Activated CD4-positive, alpha-beta T cell treated with anti-CD3 and anti-CD28 coated beads for 1 hour (primary cell): ENCODE measurements at places on chromosomes 3 and 15.
A peak's percentile ranks its signal among the peaks of the same experiment; 100 is the strongest.

GRCh38 chr3:43334976-43335375, 48.6 kb downstream of the SNRK start:
- DNase-seq = no peak

DNA sequence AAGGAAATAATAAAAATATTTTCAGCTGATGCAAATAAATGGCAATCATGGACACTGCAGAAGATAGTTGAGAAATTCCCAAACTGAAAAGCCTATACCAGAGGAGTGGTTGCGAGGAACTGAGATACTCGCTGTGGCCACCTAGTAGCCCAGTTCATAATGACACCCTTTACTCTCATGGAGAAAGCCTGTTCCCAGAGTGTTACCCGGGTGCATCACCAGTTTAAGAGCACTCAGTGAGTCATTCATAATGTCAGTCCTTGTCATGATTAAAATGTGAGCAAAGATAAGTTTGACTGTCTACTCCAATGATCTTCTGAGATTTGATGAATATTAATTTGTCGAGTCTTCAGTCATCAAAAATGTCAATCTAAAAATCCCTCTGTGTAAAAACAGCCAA, 138.4 kb upstream of the LRRC3B start:
- no peak for DNase-seq

DNA sequence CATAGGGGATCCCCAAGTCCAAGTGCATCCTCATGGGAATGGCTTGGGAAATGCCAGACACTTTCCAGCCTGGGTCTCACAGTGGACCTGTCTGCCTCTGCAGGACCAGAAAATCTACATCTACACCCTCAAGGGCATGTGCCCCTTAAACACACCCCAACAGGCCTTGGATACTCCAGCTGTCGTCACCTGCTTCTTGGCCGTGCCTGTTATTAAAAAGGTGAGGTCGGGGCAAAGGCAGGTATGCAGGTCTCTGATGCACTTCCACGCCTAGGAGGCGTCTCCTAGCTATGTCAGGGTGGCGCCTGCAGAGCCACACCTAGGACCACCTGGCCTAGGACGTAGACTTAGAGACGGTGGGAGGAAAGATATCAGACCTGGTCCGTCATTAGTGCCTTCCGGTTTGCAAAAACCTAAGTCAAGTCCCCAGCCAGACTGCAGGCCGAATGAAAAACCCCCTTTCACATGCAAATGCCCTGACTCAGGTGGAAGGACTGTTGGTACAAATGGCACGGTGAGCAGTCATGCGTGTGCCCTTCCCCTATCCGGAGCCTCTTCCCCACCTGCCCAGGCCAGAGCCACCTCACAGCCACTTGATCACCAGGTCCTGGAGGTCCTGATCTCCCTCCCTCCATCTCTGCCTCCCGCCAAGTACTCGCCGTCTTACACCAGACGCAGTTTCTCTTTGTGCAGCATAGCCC, 143.5 kb downstream of the LRRK1 start:
- no peak for DNase-seq

- DNase-seq = no peak
Measured at GRCh38 chr3:53500165-53500777, 5.9 kb downstream of the CACNA1D start.

DNA sequence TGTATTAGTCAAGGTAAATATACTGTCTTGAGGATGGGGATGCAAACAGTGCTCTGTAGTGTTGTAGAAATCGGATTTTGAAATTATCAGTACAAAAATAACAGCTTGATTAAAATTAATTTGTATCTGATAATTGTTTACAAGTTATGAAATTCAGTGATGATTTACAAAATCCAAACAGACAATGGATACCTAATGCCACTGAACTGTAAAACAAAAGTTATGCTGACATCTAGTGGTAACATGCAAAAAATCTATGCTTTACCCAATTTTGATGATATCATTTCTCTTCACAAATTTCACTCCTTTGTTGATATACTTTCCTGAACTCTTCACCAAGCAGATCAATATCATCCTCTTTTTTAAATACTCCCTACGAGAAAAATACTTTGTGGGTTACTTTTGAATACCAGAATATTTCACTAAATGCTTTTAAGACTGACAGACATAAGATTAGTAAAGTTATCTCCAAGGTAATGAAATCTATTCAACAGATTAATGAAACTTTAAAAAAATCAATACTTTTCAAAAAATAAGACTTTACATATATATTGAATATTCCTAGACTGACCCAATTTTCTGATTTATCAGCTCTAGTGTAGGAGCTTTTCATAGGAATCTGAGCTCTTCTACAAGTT, 36.0 kb downstream of the MNS1 start:
- no peak for DNase-seq

- no peak for DNase-seq
Measured at GRCh38 chr3:70069557-70069956, 70.0 kb downstream of the SAMMSON start.

GRCh38 chr3:160001850-160002623, 13.4 kb downstream of the IL12A start:
- no peak for DNase-seq

- DNase-seq = no peak
Measured at GRCh38 chr3:109994853-109995252, 657.5 kb upstream of the DPPA4 start.

- DNase-seq = no peak
Measured at GRCh38 chr3:15159501-15160136, 46.4 kb upstream of the CAPN7 start.

DNA sequence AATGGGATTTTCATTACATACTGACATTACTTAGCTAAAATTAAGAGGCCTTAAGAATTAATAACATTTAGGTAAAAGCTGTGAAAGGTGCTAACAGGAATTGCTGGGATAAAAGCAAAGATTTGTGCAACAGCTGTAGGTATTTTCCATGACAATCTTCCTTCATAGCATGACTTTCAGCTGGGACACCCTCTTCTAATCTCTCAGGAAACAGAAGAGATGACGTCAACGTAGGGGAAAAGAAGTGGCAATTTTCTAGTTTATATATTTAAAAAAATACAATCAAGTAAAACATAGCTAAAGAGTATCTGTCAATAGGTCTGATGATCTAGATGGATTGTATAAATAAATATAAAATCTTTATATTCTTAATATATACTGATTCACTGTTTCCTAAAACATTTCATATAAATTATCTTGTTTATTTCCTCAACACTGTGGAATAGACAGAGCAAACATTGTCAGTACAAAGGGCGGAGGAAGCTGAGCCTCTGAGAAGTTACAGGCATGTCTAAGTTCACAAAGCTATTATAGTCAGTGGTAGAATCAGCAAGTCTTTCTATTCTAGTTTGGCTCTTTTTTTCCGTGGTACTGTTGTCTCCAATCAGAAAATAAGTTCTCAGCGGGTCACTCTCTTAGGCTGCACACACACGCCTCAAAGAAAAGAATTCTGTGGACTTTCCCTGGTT, 217.0 kb downstream of the P3H2 start:
- no peak for DNase-seq

DNA sequence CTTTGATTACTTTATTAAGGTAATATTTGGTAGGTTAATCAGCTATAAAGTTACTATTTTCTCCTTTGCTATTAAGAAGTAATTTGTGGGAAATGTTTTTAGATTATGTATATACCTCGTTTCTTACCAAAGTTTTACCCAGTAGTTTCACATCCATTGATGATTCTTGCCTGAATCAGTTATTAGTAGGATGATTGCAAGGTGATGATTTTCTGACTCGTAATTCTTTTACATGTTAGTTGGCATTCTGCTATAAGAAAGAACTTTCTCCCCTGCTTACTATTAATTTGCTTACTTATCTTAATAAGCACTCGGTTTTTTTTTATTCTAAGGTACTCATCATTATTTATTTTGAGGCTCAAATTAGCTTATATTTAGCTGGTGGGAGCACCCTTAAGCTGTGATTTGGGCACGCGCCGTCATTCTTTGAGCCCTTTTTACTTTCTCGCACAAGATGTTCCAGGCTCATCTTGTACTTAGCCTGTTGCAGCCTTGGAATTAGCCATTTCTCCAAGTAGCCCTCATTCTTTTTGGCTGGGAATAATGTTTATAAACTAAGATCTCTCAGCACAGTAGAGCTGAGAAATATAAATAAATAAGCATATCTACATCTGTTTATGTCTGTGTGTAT, 15.3 kb downstream of the USP3 start:
- DNase-seq = no peak

GRCh38 chr15:59205839-59206622, 612 bp upstream of the LDHAL6B start:
- DNase-seq = no peak

GRCh38 chr3:128854475-128854874, 24.9 kb upstream of the ACAD9 start:
- DNase-seq = no peak

- DNase-seq = no peak
Measured at GRCh38 chr15:59958288-59958687, 45.8 kb upstream of the FOXB1 start.

GRCh38 chr3:175502155-175502554, 643.0 kb downstream of the NAALADL2 start:
- no peak for DNase-seq

- DNase-seq = no peak
Measured at GRCh38 chr3:78724859-78725258, 1042.9 kb downstream of the ROBO1 start.

DNA sequence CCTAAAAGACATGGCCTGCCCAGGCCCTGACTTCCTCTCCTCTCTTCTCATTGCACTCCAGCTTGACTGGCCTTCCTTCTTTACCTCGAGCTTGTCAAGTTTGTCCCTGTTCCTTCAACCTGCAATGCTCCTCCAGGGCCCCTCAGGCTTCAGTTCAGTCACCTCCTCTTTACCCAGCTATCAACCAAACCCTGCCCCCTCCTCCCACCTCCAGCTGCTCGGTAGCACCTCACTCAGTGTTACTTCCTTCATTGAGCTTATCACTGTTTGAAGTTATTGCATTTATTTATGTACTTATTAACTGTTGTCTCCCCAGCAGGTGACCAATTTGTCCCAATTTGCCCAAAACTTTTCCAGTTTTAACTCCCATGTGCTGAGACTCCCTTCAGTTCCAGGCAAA, 95.8 kb upstream of the UBE2E1 start:
- DNase-seq = no peak

DNA sequence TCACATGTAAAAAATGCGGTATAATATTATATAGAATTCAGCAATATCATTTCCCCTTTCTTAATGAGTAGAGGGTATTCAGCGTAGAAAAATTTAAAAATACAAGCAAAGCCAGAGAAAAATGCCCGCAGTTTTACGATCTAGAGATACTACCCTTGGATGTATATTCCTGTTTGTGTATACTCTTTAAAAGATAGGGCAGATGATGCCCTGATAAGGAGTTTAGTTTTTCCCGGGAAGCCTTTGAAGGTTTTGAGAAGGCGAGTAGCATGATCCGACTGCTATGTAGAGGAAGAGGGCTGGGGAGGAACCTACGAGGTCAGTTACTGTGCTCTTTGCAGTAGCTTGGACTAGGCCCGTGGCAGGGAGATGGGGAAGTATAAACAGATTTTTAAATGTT, 1.2 kb downstream of the YEATS2 start:
- no peak for DNase-seq

GRCh38 chr3:181725131-181725731, 13.5 kb downstream of the SOX2 start:
- DNase-seq = no peak

GRCh38 chr15:65512807-65513416, 4.6 kb downstream of the DPP8 start:
- no peak for DNase-seq

GRCh38 chr3:176780766-176781165, 416.5 kb downstream of the TBL1XR1 start:
- no peak for DNase-seq

- DNase-seq = no peak
Measured at GRCh38 chr15:92624401-92624991, 31.1 kb downstream of the FAM174B start.

DNA sequence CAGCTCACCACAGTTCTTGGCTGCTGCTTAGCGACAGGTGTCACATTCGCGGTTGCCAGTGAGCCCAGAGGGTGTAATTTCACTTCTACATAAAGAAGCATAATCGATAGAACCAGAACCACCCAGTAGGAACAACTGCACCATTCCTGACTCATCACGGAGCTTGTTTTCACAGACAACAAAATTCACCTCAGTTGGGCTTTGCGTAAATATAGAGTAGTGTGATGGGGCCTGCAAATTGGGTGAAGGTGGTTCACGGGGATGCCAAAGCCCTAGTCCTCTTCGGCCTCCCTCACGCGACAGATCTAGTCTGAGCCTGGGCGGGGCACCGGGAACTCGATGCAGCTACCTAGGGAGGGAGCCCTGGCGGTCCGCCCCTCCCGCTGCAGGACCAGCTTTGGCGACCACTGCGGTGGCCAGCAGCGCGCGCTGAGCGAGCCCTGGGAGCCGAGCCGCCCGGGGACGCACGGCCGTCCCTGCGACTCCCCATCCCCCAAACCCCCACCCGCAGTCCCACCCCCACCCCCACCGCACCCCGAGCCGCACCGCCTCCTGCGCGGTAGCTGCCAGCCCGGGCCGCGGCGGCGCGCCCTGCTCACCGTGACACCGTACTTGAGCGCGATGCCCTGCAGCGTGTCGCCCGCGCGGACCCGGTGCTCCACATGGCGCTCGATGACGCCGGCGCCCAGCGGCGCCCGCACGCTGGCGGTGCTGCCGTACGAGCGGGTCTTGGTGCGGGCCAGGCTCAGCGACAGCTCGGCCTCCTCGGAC, 519 bp downstream of the LYSMD2 start:
- peak; percentile 34 for DNase-seq

DNA sequence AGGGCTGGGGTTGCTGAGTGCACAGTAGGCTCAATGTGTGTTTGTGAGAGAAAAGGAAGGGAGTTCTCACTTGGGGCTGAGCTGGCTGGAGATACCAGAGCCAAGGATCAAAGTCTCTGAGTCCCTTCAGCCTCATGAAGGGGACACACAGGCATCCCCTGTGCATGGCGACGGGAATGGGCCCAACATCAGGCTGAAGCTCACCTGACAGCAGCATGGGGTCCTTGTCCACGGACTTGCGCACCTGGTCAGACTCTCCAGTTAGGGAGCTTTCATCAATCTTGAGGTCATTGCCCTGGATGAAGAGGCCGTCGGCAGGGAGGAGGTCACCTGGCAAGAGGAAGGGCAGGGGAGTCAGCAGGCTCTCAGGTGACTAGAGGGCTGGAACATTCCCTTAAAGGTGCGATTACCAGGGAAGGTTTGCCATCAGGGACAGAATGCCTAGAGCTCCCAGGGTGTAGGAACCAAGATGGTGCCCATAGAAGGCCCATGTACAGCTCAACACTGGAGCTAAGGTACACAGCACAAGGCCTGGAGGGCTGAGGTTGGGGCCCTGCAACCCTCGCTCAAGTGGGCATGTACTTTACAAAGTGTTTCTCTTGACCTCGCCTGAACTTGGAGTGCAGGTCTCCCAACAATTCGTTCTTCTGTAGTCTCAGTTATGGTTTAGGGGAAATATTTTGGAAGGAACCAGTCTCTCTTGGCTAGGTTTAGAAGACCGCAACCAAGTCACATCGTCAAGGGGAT, 80.0 kb upstream of the SEC13 start:
- DNase-seq = no peak

DNA sequence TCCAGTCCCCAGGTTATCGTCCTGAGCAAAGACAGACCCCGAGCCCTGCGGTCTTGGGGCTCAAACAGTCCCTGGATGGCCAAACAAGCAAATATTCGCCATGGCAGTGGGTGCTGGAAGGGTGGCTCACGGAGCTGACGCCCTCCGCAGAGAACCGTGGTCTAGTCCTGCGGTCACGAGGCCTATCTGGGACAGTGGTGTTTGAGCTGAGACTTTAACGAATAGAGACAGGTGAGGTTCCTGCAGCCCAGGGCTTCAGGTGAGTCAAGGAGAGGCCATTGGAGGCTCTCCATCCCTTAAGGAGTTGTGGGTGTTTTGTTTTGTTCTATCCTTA, 399 bp upstream of the SUCLG2 start:
- DNase-seq = no peak

GRCh38 chr15:74800559-74801094, 12.0 kb upstream of the LMAN1L start:
- no peak for DNase-seq
